ENCODE measurements at places on chromosomes 2 and 18.
A peak's percentile ranks its signal among the peaks of the same experiment; 100 is the strongest.

GRCh38 chr2:63053889-63054602 lies 3.4 kb downstream of the OTX1 start:
- no peak for DNase-seq

GRCh38 chr2:192151853-192152252 lies 42.9 kb downstream of the TMEFF2 start:
- DNase-seq: peak; percentile 79

GRCh38 chr2:53252115-53252514 lies 515.5 kb upstream of the CHAC2 start:
- no peak for DNase-seq

DNA sequence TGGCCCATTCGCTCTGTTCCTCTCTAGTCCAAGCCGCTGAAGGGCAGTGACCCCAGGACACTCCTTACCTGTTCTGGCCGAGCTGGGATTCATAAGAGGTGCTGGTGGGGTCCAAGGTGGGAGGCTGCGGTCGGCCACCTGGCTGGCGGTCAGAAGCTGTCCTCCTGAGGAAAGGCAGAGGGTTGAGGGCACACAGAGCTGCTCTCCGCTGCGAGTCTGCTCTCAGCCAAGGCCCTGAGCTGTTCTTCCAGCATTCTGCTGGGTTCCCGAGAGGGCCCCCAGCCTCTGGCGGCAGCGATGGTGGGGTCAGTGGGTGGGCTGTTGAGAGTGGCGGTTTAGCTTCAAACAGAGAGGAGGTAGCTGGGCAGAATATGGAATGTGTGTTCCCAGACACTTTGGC lies 3.8 kb downstream of the PCARE start:
- no peak for DNase-seq

GRCh38 chr2:205660521-205661124 lies 21.7 kb upstream of the NRP2 start:
- peak; percentile 97 for DNase-seq

DNA sequence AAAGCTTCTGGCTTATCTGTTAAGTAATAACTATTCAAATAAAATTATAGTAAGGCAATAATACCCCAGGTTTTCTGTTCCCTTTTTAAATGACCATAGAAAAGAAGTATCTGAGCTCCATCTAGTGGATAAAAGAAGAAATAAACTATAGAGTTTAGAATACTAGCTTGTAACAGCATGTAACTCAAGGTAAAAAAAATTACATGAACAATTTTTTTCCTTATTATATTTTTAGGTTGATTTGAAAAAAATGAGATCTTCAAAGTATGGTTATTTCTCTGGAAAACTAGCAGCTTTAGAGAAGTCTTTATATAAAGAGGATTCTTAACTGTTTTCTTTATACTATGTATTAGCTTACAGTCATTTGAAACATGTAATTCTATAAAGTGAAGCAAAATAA lies 58.1 kb downstream of the NCKAP1 start:
- DNase-seq: peak; percentile 54

- DNase-seq: peak; percentile 58
Measured at GRCh38 chr2:210428393-210429179, 48.0 kb downstream of the LANCL1 start.

- DNase-seq: peak; percentile 72
Measured at GRCh38 chr2:74334931-74335333, 8.3 kb downstream of the SLC4A5 start.

DNA sequence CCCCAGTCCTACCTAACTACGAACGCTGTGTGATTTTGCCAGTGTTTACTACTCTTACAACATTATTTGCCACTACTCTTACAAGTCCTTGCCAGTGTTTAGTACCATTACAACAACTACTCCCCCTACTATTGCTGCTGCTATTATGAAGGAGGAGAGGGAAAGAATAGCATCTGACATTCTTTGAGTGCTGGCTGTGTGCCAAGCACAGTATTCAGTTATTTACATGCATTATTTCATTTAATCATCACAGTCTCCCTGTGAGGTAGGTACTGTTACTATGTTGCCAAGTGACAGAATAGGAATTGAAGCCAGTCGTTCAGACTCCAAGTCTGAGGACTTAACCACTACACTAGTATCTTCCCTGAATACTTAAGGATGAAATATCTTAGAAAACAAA lies 185.9 kb upstream of the FOSL2 start:
- DNase-seq: no peak

DNA sequence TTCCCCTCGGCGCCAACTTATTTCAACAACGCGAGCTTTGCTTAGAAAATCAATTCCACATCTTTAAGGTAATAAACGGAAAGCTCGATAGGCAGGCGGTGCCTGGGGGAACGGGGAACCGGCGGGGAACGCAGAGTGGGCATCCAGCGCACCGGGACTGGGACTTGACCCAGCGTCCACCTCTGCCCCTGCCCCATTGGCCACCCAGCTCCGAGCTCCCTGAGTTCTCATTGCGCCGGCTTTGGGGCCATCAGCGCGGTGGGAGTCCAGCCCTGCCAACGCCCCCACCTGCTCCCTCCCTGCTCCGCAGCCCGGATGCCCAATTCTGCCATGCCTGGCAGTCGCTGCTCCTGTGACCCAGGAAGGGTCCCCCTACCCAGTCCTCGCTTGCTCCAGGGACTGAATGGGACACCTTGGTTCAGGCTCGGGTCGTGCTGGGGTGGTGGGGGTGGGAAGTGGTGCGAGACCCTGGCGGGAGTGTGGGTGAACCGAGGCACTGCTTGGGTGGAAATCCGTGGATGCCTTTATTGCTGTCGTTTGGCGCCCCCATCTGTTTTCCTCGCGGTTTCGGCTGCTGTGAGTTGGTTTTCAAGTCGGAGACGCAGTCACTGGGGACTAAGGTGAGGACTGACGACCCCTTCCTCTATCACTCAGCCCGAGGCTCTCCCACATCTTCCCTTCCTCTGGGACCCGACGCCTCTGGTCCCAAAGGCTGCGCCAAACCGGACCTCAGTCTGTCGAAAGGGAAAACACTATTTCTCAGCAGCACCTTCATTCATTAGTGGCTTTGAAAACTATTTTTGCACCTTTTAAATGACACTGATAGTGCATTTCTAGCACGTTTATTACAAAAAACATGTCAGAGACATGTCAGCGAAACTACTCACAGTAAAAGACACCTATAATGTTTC lies 2.4 kb upstream of the EVX2 start:
- DNase-seq: peak; percentile 38

- no peak for DNase-seq
Measured at GRCh38 chr2:53609551-53609950, 158.1 kb upstream of the CHAC2 start.

DNA sequence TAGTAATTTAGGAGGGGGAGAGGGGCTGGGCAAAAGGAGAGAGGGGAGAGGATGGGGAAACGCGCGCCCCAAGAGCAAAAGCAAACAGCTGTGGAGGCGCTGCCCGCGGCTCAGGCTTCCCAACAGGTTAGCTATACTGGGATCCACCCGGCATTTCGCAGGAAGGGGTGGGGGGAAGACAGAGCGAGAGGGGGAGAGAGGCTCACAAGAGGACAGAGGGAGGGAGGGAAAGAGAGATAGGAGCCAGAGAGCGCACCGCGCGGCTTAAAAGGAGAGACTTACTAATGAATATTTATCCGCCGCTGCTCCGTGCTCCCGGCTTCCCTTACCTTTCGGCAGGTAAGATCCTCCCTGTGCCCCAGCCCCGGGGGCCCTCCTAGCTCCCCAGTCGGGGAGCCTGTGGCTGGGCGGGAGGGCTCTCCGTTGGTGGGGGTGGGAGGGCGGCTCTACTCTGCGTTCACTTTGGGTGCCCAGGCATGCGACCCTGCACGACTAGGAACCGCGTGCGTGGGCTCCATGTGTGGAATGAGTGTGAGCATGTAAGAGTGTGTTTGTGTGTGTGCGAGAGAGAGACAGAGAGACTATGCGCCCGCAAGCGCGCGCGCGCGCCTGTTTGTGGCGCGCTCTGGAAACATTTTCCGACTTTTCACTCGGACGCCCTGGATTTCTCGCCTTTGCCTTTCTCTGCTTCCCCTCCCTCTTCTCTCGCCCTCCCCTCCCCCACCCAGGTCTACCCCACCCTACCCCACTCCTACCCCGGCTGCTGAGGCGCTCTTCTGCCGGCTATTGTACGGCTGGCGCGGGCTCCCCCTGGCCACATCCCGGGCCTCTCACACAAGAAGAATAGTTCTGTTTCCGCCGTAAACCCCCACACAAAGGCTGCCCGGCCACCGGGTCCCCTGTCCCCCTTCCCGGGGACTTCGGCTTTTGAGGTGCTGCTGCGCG lies 7.2 kb upstream of the SIX3 start:
- no peak for DNase-seq

DNA sequence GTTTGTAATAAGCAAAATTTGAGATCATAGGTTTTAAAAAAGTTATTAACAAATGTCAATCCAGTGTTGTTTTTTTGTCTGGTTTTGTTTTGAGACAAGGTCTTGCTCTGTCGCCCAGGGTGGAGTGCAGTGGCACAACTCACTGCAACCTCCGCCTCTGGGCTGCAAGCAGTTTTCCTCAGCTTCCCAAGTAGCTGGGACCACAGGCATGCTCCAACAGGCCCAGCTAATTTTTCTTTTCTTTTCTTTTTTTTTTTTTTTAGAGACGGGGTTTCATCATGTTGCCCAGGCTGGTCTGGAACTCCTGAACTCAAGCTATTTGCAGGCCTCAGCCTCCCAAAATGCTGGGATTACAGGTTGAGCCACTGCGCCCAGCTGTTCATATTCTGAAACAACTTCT lies 31.3 kb downstream of the GALNT3 start:
- DNase-seq: no peak

GRCh38 chr2:200406379-200406778 lies 99.9 kb downstream of the SPATS2L start:
- DNase-seq: no peak

DNA sequence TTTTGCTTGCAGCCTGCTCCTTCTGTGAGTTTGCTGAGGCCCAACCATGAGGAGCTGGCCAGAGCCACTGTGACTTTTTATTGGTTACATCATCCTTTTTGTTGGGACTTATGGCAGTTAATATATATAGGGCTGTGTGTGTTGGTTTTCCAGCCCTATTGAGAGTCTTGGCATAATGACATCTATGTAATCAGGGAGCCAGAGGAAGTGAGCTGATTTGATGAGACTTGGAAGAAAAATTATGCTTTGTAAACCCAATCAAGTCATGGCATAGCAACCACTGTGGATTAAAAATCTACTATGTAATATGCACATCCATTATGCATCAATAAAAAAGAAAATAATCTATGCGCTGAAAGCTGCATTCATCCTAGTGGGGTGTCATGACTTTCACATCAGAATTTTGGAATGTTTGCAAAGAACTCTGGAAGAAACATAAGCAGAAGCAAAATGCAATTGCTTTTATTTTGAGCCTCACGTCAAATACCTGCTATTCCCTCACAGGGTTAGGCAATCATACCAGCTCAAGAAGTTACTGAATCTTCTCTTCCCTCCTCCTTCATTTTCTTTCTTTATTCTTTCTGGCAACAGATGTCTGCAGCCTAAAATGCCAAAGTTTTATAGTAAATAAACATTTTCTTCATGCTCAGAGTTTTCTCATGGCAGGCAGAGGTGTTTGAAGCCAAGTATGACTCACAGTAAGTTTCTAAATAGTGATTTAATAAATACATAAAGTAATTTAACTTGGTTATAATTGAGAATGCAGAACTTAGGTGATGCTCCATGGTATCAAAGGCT lies 308.5 kb downstream of the KCNS3 start:
- DNase-seq: no peak

GRCh38 chr18:4063545-4063944 lies 391.6 kb downstream of the DLGAP1 start:
- no peak for DNase-seq

DNA sequence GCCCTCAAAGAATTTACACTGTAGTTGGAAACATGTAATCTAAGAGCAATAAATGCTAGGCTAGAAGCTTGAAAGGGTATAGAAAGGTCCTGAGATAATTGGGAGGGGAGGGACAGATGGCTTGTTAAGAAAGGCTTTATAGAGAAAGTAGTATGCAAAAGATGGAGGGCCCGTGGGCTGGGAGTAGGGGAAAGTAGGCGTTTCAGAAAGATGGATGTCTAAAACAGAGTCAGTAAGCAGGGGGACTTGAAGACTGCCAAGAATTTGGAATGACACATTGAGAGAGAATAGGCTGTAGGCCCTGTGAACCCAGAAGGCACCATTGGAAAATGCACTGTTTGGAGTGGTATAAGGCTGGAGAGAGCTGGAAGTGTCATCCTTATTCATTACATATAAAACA lies 822 bp downstream of the PSMG2 start:
- DNase-seq: peak; percentile 60

- DNase-seq: no peak
Measured at GRCh38 chr2:239132156-239132709, 268.6 kb downstream of the HDAC4 start.

DNA sequence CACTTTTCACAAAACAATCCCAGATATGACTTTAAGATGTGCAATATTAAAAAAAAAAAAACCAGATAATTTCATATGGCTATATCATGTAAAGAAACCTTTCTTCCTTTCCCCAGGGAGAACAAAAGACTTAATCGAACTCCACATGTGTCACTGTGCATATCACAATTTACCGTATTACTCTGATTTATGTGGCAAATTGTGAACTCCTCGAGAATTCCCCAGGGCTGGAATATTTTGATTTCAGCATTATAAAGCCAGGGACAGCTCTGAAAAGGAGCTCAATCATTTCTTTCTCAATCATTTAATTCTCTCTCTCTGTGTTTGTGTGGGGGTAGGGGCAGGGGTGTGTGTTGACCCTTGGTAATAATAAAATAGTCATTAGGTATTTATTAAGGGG lies 165.8 kb downstream of the TDRD15 start:
- no peak for DNase-seq

- no peak for DNase-seq
Measured at GRCh38 chr2:105691947-105692390, 52.7 kb upstream of the NCK2 start.

- DNase-seq: no peak
Measured at GRCh38 chr2:199896617-199897016, 14.5 kb upstream of the C2orf69 start.

DNA sequence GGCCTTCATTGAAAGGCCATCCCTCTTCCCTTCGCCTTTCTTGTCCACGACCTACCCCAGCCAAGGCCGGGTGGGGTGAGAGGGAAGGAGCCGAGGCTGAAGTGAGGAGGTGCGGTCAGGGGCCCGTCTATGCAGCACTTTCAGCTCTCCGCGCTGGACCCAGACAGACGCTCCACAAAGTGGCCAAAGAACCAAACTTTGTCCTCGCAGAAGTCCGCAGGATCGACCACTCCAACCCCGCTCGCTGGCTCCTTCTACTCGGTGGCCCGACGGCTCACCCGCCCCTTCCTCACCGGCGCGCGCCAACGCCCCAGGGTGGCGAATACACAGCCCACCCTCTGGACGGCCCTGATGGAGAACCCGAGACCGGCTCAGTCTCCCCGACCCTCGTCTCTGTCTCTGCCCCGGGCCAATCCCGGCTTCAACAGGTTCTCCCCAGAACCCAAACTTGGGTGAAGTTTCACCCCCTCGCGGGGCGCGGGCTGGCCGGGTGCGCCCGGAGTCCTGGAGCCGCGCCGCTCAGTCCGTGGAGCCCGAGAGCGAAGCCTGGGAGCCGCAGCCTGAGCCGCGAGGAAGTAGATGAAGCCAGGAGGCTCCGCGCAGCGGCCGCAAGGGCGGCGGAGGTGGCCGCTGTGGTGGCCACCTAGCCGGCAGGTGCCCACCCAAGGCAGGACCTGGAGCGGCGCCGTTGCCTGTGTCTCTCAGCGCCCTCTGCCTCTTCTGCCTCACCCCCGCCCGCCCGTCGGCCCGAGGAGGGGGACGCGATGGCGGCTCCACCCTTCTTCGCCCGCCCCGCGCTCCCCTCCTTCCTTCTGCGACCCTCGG lies 26.7 kb upstream of the ALPP start:
- DNase-seq: no peak

All from fibroblast of mammary gland (primary cell).